ENCODE measurements at places on chromosomes 7 and 10. TPM values are rescaled to one million over a fixed set of nuclear protein-coding genes. Genes with fewer than 3 reads are reported as not detected.
A peak's percentile ranks its signal among the peaks of the same experiment; 100 is the strongest.

The FFAR4 gene
- polyA plus RNA-seq = not detected

The ELN gene
- 72.8 TPM for polyA plus RNA-seq

GRCh38 chr7:7681191-7681935 lies 37.0 kb downstream of the RPA3 start:
- DNase-seq = peak; percentile 50

DNA sequence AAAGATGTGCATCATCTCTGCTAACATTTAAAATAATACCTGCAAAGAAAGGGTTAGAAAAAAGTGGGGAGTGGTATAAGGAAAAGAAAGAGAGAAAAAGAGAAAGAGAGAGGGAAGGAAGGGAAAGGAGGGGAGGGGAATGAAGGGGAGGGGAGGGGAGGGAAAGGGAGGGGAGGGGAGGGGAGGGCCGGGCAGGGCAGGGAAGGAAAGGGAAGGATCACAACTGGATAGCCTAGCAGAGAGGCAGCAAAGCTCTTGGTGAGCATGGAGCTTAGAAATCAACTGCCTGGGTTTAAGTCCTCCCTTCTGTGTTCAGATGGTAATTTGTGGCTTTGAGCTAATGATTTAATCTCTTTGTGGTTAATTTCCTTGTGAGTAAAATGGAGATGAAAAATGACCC lies 5.4 kb upstream of the FAM237B start:
- no peak for DNase-seq

DNA sequence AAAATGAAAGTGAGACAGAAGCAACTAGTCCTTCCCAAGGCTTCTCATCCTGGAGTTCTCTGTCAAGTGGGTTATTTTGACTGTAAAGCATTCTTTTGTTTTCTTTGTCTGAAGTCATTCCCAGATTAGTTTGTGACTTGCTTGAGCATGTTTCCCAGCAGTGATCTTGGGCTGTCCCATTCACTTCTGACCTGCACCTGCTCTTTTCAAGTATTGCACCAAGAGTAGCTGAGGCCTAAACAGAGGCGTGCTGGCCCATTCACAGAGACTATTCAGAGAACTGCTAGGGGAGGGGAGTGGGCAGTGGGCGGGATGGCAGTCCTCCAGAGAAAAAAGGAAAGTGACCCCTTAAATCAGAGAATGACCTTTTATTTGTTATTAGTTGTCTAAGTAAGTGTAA lies 61.3 kb downstream of the CACNA2D1 start:
- no peak for DNase-seq

DNA sequence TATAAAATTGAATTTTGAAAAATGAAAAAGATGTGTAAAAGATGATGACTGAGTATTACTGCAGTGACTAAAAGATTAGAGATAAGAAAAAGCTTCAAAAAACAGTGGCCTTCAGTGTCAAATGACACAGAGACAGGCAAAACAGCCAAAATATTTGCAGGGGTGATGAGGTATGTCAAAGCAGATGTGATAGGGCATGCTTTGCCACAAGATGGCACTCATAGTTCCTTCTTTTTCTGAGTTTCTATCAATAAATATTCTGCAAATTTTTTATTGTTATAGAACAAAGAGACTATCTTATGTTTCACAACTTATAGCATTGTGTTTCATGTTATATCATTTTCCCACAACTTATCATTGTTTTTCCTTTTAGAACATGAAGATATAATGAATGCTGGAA lies 344.1 kb upstream of the HPS1 start:
- DNase-seq = no peak

- no peak for DNase-seq
Measured at GRCh38 chr10:56728349-56728748, 367.3 kb upstream of the ZWINT start.

GRCh38 chr10:69633673-69634635 lies 3.9 kb downstream of the FAM241B start:
- no peak for DNase-seq

Measured in renal cortex interstitium (tissue), 15 donors.